Renal cortical epithelial cell (primary cell): ENCODE measurements at places on chromosomes 11 and 22.

- no peak for DNase-seq
Observed at GRCh38 chr11:45392591-45393091, 106.5 kb upstream of the SYT13 start.

GRCh38 chr22:26770624-26771023, 113.2 kb downstream of the MIAT start:
- peak; percentile 23 for DNase-seq

GRCh38 chr11:95232666-95233065, 1.7 kb upstream of the SESN3 start:
- no peak for DNase-seq

DNA sequence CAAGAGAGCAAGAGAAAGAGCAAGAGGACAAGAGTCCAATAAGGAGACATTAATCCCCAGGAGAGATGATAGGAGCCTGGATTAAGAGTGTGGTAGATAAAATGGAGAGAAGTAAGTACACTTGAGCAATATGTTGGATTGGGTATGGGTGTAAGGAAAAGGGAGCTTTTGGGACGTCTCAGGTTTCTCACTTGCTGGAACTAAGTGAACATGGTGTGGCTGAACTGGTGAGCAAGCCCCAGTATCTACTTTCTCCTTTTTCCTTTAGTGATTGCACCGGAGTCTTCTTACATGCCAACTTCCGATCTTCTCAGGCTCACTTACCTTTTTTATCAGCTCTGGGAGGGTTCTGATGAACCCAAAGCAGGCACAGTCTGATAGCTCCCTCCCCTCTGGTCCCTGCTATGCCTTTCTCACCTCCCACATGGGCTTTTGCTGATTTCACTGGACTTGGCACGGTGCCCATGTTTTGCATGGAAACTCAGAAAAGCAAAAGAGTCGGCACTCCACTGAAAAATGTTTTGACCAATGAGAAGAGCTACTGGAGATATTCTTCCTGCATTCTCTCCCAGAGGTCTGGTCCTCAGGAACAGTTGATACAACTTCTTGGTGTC, 14.5 kb upstream of the APLNR start:
- DNase-seq: peak; percentile 27

- DNase-seq: peak; percentile 76
Observed at GRCh38 chr22:17501679-17502285, 61.5 kb upstream of the SLC25A18 start.

DNA sequence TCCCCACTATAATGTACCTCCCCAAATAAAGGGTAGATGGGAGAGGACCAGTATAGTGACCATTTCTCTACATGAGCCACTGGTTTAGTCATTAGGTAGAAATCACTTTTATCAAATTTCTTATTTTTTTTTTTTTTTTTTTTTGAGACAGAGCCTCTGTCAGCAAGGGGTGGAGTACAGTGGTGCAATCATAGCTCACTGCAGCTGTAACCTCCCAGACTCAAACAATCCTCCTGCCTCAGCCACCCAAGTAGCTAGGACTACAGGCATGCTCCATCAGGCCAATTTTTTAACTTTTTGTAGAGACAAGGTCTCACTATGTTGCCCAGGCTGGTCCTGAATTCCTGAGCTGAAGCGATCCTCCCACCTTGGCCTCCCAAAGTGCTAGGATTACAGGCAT, 322.4 kb downstream of the TTC28 start:
- DNase-seq: no peak

GRCh38 chr11:5618807-5619206, 6.0 kb upstream of the TRIM34 start:
- peak; percentile 32 for DNase-seq
